Neural progenitor cell (in vitro differentiated cells): ENCODE measurements at places on chromosomes 12 and 14. TPM values are rescaled to one million over a fixed set of nuclear protein-coding genes. Genes with fewer than 3 reads are reported as not detected.

DNA sequence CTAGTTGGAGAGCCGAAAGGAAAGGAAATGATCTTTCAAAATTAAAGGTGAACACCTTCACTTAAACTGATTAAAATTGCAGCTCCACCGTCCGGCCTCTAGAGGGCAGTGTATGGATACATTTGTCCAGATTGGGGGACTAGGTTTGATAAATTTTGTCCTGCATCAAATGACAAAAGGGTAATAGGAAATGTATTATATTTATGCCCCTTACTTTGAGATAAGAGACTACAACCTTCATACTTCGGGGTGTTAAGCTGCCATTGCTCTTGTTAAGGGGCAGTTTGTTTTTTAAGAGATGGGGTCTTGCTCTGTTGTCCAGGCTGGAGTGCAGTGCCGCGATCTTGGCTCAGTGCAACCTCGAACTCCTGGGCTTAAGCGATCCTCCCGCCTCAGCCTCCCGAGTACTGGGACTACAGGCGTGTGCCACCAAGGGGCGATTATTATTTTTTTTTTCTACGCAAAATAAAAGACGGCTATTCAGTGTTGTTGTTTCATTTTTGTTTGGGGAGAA, 818 bp upstream of the SUOX start:
- DNase-seq, result peak; percentile 65

DNA sequence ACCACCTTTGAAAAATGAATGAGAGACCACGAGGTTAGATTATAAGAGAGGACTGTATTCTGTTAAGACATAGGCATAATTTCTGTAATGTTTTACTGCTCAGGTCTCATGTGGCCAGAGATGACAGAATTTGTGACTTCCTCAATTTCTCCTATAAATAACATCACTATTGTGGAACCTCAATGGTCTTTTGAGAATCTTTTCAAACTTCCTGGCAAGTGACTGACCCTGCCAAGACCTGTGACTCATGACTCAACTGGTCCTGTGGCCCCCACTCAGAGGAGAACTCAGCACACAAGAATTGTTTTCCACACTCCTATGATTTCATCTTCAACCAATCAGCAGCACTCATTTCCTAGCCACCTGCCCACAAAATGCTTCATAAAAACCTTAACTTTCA, 508.2 kb upstream of the ATP2B1 start:
- no peak for DNase-seq

- no peak for DNase-seq
Measured at GRCh38 chr12:84070292-84070691, 842.3 kb downstream of the SLC6A15 start.

GRCh38 chr12:57545809-57546437, 1.1 kb downstream of the DCTN2 start:
- no peak for DNase-seq

- no peak for DNase-seq
Measured at GRCh38 chr12:3102771-3103410, 25.7 kb downstream of the TSPAN9 start.

The CIROP gene
- 0.06 TPM in 1 of 2 replicates, not detected in the other for total RNA-seq
